Posterior cingulate gyrus (tissue), 11 donors: ENCODE measurements at places on chromosomes 1 and 21.

GRCh38 chr1:99737016-99737415 is 29.4 kb downstream of the FRRS1 start:
- DNase-seq: no peak

GRCh38 chr1:213759359-213760181 is 228.2 kb upstream of the PROX1 start:
- DNase-seq: no peak

DNA sequence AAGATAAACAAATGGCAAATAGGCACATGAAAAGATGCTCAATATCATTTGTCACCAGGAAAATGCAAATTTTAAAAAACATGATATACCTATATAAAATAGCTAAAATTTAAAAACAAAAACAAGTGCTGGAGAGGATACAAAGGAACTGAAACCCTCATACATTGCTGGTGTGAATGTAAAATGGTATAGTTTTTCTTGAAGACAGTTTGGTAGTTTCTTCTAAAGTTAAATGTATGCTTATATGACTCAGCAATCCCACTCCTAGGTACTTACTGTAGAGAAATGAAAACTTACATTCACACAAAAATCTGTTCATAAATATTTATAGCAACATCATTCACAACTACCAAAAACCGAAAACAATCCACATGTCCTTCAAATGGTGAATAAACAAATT is 11.2 kb downstream of the TAF12 start:
- DNase-seq: no peak

GRCh38 chr21:29520171-29520570 is 221.4 kb downstream of the BACH1 start:
- no peak for DNase-seq

DNA sequence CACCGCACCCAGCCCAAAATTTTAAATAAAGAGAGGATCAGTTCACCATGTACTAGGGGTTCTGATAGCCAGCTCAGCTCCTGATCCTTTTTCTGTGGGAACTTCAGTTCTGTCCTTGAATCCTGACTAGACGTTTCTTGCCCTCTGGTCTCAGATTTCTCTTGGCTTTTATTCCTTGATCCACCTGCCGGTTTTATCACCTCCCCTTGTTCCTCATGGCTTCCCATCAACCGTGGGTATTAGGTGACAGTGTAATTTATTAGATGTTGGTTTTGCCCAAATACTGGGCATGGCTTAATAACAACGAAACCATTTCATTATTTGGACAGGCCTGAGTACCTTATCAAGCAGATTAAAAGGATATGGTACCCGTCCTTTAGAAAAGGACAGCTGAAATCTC is 22.5 kb downstream of the SLC45A1 start:
- no peak for DNase-seq

GRCh38 chr1:223393275-223394214 is at the start of gene CCDC185:
Gene CCDC185, plus strand, starts transcription at chr1:223393415. Its CDS starts 61 bp downstream, at chr1:223393476.
- DNase-seq: no peak

GRCh38 chr1:112807999-112808398 is 92.9 kb upstream of the PPM1J start:
- no peak for DNase-seq

DNA sequence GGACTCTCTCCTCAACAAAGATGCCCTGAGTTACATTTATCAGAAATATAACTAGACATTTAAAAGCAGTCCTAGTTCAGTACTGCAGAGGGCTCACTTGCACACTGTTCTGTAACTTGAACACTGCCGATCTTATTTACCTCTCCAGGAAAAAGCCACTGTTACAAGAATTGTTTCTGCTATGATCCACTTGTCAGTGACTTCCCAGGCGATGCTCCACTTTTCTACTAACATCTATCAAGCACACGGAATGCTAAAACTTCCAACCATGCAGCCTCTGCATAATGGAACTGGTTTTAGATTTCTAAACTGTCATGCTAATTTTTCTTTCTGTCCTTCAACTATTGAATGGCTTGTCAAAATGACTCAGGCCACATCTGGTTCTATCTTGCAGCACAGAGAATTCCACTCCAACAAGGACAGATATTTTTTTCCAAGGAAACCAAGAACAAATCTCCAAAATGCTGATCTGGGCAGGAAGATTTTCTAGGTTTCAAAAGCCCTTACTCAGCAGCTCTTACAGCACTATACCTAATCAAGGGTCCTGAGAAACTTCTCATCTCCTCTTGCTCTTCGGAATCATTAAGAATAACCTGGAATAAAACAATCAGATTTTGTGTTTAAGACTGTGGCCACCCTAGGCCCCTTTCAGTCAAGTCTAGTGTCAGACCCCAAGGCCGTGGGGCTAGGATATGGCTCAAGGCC is 9.9 kb downstream of the SEC16B start:
- DNase-seq: no peak

GRCh38 chr21:37484535-37485474 is 118.2 kb downstream of the DYRK1A start:
- no peak for DNase-seq

DNA sequence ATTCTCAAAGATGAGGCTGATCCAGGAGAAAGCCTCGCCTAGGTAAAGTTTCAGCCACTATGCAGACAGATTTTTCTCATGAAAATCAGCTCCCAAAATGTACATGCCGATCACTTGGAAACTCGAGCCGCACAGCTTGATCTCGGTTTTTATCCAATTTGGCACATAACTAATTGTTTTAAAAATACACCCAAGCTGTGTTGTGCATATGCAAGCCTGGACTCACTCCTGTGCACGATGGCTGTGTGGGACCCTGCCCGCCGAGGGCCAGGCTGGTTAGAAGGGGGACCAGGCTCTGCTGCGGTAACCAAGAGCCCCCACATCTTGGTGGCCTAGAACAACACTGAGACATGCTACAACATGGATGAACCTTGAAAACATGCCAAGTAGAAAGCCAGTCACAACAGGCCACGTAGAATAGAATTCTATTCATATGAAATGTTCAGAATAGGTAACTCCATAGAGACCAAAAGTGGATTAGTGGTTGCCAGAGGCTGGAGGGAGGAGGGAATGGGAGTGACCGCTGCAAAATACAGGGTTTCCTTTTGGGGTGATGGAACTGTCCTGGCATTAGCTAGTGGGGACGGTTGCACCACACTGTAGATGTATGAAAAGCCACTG is 16.1 kb upstream of the LDLRAP1 start:
- no peak for DNase-seq

- DNase-seq: no peak
Measured at GRCh38 chr1:78676347-78676982, 26.8 kb downstream of the IFI44 start.

DNA sequence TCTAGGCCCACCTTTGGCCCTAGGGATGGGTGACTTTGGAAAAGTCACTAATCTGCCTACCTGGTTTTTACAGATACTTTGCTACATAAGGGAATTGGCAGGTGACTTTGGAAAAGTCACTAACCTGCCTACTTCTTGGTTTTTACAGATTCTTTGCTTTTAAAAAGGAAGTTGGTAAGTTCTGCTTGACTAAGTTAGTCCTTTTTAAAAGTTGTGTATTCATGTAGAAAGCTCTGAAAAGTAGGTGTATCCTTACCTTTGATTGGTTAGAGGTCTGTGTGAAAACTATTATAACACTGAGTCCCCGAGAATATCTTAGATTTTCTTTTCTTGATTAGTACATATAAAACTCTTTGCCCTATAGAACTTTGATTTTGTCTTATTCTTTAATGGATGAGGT is 12.4 kb downstream of the ATF6 start:
- DNase-seq: no peak

GRCh38 chr1:239775466-239775865 is 316.2 kb upstream of the FMN2 start:
- no peak for DNase-seq

- DNase-seq: no peak
Measured at GRCh38 chr1:22729912-22730311, 19.3 kb downstream of the EPHB2 start.

DNA sequence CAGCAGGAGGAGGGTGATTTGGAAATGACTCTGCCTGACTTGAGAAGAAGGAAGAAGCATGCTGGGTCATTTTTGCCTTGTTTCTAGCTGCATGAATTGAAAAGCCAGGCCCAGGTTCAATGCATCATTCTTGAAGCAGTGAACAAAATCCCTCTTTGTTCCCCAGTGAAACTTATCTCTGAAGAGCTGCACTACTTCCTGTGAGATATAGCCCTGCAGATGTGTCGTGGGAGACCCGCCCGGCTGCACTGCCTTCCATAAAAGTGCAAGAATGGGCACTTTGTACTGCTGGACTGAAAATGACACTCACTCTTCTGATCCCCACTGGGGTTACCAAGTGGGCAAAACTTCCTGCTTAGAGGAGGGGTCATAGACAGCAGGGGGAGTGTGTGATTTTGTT is 249.2 kb upstream of the NFIA start:
- DNase-seq: no peak

- DNase-seq: peak; percentile 7
Measured at GRCh38 chr1:203185585-203185984, 919 bp downstream of the CHI3L1 start.

DNA sequence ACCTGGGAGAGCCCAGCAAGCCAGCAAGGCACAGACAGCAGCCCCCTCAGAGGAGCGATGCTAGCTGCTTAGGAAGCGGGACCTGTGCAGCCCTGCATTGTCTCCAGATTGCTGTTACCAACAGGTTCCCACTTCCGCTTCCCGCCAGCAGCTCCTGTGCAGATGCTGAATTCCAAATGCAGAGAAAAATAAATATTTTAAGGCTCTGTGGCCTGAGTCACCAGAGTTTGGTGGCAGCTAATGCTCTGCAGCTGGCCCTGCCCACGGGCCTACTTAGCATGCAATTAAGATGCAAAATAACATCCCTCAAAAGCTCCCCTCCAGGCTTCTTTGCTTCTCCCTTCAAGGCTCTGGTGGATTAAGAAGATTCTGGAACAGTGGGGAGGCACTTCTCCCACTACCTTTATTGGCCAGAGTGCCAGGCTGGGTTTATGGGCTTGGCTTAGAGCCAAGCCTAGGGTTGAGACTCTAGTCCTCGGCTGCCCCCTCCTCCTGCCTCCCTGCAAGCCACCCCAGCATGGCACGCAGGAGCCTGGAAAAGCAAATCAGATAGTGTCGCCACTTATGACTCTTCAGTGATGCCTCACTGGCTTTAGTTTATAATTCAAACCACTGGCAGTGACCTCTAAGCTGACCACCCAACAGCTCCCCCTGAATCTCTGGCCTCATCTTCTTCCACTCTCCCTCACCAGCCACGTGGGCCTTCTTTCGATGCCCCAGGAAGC is 207.1 kb upstream of the ZC3H12A start:
- DNase-seq: no peak

GRCh38 chr1:155318082-155318481 is 2.6 kb upstream of the RUSC1 start:
- DNase-seq: no peak

DNA sequence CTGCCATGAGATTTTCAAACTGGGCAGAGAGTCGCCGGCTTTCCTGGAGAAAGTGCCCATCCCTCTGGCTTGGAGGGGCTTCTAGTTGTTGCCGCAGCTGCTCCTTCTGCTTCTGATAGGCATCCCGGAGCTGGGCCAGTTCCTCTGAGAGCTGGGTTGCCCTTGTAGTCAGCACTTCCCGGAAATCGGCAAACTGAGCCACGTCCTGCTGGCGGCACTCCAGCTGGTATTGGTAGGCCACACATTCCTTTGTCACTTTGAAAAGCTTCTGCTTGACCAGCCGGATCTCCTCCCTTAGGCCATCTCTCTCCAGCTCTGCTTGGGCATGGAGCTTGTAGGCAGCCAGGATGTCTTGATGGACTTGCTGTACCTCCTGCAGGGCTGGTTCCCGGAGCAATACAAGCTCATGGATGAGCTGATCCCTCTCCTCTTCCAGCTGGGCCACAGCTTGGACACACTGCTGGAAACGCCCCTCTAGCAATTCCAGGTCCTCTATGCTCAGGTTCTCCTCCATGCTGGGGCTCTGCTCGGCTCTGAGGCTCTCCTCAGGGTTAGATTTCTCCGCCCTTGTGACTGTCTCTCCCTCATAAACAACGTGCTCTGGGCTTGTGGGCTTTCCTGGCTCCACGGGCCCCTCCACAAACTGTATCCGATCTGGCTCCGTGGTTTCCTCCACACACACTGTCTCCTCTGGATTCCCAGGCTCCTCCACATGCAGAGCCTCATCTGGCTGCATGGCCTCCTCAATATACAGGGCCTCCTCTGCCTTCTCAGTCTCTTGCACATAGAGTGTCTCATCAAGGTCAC is 7.3 kb downstream of the SYNC start:
- DNase-seq: no peak

DNA sequence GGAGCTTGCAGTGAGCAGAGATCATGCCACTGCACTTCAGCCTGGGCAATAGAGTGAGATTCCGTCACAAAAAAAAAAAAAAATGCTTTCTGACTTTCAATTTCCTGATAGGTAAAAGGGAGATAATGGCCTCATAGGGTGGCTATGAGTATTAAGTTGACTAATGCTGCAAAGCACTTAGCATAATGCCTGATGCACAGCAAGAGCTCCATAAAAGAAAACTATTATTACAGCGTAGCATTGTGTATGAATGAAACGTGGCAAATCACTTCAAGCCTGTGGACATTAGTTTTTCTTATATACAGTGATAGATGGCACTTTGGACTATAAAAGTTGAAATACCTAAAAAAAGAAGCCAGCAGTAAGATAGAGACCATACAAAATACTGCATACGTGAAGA is 16.8 kb downstream of the FNDC7 start:
- no peak for DNase-seq

GRCh38 chr1:95578462-95578861 is 344.5 kb downstream of the RWDD3 start:
- DNase-seq: no peak

- DNase-seq: no peak
Measured at GRCh38 chr1:41764656-41765055, 154.1 kb downstream of the HIVEP3 start.

DNA sequence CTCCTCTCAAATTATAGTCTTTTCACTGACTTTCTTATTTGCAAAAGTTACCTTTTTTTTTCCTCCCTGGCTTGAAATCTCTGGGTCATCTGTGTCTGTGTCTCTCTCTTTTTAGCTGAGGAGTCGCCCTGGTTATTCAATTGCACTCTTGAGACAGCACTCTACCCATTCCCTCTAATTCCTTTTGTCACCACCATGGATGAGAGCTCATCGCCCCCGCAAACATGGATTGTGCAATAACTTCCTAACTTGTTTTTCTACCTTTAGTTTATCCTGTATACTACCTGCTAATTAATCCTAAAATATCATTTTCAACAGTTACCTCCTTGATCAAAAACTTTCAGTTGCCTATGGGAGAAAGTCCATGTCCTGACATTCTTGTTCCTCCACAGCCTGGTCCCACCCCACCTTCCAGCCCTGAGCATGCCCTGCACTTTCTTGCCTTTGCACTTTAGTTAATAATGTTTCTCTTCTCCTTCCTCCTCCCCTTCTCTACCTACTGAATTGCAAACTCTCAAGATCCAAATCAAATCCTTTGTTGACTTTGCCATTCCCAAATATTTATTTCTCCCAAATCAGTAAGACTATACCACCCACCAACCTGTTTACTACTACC is 110.4 kb upstream of the MAGI3 start:
- DNase-seq: no peak

DNA sequence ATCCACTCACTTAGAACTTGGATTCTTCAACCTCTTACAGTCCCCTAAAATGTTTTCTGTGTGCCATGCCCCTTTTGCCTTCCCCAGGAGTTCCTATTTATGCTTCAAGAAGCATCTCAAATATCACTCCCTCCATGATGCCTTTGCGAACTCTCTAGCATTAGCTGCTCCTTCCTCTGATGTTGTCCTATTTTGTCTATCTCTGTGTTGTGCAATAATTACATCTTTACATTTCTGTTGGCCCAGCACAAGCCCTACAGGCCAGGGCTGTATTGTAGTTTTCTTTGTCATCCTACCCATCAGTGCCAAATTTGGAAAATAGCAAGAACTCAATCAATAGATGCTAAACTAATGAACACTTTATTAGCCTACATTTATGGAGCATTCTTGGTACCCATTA is 125.8 kb downstream of the ST6GALNAC5 start:
- DNase-seq: no peak

GRCh38 chr1:16247441-16247840 is 10.5 kb upstream of the CPLANE2 start:
- no peak for DNase-seq
